ENCODE measurements at places on chromosomes 4 and X.

GRCh38 chrX:41917517-41917916, 5.8 kb downstream of the CASK start:
- no peak for DNase-seq

DNA sequence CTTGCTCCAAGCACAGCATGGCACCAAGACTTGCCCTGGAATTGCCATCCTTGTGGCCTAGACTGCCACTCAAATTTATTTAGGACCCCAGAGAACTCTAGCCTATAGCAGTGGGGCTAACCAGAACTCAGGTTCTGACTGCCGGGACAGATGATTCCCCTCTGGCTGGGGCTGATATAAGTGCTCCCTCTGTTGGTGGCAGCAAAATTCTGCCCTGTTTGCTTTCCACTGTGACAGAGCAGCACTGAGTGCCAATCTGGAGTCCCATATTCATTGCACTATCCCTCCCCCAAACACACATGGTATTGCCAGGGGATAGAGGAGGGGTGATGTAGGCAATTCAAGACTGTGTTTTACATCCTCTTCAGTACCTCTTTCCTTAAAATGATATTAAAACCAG, 1081.9 kb downstream of the FAT4 start:
- no peak for DNase-seq

DNA sequence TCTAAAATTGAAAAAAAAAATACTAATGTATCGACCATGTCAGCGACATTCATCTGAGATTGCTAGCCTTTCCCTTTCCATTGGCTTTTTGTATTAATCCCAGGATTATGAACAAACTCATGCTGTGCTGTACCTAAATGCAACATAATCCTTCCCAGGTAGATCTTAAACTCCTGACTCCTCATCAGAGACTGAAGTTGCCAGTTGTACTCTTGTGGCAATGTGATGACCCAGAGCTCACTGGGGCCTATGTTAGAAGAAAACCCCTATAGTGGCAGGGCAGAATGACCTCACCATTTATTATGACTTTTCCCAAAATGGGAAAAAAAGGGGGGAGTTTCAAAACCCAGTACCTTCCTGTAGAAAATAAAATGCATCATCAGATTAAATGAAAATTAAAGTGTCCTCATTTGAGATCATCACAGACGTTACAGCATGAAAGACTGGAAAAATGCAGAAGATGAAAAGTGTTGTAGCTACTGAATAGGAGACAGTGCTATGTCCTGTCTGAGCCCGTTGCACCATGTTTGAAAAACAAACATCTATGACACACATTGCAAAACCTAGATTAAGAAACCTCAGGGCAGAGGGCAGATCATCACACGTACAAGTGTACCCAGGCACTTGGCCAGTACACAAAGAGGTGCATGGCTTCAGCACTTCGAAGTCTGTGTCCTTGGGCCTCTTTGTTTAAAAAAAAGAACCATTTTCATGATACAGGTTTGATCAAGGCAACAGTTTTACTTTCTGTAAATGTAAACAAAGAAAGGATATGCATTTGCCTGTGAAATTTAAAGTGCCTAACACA, 6.8 kb upstream of the ACSL4 start:
- no peak for DNase-seq

GRCh38 chr4:140353786-140354185, 19.7 kb upstream of the SCOC start:
- no peak for DNase-seq

GRCh38 chrX:24395775-24396174, 35.3 kb downstream of the SUPT20HL1 start:
- DNase-seq: peak; percentile 52

DNA sequence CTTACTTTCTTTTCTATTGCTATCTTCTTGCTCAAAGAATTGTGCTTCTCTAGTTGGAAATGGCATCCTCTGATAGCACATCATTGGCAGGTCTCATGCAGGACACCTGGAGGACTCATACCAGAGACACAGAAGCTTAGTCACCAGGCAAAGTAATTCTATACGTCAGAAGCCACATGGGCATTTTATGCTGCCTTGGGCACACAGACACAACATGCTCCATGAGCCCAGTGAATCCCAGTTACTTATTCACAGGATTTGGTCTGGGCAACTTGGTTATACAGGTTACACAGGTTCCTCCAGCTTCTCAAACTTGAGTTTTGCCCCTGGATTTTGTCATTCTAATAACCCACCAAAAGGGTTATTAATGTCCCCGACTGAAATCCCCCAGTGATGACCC, 7.1 kb downstream of the RASSF6 start:
- no peak for DNase-seq

GRCh38 chr4:6516762-6517161, 44.3 kb upstream of the PPP2R2C start:
- no peak for DNase-seq

DNA sequence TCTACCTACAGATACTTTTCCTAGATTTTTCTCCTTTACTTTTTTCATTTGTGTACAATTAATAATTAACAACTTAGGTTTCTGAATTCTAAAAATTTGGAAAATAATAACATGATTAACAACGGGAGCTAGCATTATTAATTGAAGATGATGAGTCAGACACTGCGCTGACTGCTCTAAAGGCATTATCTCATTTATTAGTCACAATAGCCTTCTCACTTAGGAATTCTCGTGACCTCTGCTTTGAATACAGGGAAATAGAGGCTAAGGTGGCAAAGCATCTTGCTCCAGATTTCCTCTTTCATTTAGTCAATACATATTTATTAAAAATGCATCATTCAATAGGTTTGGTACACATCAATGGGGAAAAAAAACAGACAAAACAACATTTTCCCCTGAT, 441.3 kb downstream of the PCDH18 start:
- DNase-seq: no peak

DNA sequence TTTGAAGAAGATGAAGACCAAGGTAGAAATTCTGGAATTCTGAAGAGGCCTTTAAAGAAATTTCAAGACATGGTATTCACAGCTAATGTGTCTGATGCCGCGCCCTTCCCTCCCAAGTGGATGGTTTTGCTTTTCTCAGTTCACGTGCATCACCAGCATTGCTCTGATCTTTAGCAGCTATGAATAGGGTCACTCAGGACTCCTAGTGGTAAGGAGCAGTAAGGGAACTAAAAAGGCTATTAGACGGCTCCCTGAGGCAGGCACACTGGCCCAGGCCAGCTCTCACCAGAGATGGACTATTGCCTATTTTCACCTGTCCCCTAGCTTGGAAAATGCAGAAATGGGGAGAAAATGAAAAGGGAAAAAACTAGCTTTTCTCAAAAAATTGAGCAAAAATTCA, 447.5 kb upstream of the RASGEF1B start:
- DNase-seq: no peak

DNA sequence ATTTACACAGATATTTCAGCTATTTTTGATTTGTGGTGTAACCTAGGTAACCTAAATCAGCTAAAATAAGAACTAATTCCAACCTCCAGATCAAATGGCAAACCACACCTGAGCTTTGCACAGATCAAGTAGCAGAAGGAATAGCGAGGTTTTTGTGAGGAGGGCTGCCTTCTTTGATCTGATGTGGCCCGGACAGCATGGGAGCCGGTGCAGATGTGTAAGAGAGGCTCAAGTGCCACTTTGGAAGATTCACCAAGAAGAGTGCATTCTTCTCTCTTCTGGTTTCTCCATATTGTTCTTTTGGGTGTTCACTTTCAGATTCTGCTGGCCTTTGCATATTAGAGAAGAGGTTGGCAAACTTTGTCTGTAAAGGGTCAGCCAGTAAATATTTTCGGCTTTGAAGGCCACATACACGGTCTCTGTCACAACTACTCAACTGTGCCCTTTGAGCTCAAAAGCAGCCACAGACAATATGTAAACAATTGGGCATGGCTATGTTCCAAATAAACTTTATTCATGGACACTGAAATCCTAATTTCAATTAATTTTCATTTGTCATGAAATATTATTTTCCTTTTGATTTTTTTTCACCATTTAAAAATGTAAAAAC, 78.9 kb upstream of the FAM9C start:
- no peak for DNase-seq

GRCh38 chr4:79526641-79527565, 118.9 kb upstream of the GK2 start:
- DNase-seq: no peak

DNA sequence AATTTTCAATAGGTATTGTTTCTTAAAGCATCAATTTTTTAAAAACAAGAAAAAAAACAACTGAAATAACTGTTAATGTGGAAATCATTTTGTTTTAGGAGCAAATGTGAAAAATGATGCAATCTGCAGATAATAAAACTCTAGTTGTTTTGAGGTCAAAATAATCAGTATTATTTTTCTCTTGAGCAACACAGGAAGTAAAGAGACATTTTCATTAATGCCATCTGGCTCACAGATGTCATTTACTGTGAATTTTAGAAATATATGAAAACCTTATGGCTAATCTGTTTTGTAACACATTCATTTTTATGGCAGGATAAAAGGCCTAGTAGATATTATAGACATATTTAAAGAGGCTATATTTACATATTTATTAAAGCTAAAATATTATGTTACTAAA, 141.6 kb downstream of the PCDH18 start:
- no peak for DNase-seq

- no peak for DNase-seq
These were observed 678.3 kb upstream of the NR3C2 start for GRCh38 chr4:149120331-149121022.

DNA sequence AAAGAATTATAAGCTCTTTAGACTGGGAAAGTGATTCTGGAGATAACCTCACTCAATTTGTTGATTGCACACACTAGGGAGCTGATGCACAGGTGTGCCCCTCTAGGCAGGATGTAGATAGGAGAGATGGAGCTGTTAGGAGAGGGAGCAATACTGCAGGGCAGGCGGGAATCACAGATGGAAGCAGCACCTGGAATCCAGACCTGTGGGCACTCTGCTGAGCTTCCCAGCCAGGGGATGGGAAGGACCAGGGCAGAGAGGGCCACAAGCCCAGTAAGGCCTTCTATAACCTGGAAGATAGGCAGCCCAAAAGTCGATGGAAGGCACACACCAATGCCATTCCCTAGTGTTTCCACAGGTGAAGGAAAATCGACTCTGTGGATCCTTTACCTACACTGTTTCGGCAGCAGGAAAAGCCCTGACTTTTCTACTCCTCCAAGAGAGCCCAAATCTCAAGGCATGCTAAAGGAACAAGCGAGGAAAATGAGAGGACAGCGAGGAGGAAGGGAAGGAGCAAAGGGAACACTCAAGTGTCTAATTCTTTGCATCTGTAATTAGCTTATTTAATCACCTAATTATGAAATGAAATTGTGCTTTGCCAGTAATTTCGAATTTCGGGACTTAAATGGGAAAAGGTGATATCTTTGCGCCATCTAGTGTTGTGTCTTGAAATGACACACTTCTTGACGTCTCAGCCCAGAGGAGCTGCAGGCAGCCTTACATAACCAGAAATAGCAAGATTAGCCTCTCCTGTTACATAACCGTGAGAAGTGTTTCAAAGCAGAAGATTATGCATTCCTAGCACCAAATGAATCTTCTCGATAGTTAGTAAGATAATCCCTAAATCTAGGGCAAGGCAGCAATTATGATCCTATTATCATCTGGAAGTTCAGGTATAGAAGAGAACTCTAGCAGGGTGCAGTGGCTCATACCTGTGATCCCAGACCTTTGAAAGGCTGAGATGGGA, 31.0 kb upstream of the TLR3 start:
- DNase-seq: peak; percentile 33

DNA sequence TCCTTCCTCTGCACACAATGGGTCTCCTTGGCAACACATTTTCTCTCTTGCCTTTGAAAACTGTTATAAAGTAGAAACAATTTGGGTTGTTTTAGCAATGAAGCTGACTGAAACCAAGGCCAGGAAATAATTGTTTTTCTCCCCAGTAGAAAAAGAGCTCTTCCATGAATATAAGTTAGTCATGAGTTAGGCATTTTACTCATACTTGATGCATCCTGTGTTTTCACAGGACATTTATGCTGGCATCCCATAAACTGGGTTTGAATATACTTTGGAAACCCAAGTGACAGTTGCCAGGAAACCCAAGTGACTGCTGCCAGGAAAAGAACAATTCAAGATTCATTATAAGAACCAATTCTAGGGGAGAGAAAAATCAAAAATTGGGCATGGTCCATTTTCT, 128.6 kb upstream of the NPY2R start:
- DNase-seq: no peak

All from NCI-H1436 (cell line).